T1000 (cell line): ENCODE measurements at places on chromosomes 12 and 14.

GRCh38 chr12:110458756-110459155 is 8.6 kb upstream of the ARPC3 start:
- DNase-seq = no peak

DNA sequence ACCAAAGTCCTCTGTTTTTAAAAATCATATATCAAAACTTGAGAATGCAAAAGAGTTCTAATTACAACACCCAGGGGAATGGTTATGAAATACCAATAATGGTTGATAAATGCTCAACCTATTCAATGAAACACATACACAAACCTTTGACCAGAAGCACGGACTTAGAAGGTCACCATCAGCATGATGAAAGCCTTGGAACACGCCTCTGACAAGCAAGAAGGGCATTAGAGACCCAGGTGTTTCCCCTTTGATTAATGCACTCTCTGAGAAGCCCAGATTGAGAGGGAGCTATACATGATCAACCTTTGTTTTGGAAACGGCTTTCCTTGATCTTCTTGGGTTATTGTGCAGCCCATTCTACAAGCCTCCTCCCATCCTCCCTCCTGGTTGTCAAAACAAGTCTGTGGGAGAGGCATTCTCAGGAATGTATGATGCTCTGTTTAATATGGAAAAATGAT is 69.0 kb downstream of the ZFP36L1 start:
- no peak for DNase-seq

DNA sequence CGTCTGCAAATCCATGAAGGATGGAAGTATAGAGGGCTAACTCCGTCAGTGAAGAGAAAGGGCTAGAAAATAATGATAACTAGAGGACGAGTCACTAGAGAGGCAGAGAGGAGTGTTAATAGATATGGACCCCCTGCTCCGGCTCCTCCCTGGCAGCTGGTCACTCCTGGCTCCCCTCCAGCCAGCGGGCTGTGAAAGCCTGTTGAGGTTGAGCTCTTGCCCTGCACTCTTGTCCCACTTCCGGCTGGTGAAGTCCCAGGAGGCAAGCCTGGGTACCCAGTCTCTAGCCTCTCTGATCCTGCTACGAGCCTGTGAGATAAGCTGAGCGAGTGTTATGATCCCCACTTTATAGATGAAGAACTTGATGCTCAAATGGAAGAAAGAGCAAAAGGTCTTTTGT is 90.3 kb downstream of the RFX4 start:
- no peak for DNase-seq

DNA sequence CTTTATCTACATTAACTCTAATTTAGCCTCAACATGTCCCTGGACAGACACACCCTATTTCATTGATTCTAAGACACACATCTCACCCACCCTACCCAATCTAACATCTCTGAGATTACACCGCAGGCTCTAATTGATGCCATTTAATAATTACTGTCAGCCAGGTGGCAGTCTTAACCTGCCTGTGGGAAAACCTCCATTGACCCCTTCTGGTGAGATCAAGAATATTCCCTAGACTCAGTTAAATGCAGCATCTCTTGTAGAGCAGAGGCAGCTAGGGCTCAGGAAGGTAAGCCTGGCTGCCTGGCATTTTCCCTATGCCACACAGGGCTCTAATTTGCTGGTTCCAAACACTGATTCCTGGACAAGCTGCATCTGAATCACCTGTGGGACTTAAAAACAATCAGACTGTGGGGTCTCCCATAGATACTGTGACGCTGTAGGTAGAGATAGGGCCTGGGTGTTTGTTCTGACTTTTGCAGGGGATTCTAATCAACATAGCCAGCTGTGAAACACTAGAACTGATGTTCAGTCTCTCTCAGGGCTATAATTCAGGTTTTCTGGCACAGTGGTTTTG is 14.3 kb downstream of the MCRS1 start:
- no peak for DNase-seq

DNA sequence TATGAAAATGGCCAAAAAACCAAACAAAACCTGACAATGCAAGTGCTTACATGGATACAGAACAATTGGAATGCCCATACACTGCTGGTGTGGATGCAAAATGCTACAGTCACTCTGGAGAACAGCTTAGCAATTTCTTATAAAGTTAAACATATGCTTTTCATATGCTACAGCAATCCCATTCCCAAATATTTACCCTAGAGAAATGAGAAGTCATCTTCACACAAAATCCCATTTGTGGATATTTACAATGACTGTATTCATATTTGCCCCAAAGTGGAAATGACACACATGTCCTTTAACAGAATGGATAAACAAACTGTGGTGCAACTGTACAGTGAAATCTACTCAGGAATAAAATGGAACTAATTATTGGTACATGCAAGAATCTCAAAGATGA is 20.4 kb downstream of the SAV1 start:
- DNase-seq = no peak

- DNase-seq = peak; percentile 100
Measured at GRCh38 chr12:64739778-64740177, 19.4 kb downstream of the GNS start.

DNA sequence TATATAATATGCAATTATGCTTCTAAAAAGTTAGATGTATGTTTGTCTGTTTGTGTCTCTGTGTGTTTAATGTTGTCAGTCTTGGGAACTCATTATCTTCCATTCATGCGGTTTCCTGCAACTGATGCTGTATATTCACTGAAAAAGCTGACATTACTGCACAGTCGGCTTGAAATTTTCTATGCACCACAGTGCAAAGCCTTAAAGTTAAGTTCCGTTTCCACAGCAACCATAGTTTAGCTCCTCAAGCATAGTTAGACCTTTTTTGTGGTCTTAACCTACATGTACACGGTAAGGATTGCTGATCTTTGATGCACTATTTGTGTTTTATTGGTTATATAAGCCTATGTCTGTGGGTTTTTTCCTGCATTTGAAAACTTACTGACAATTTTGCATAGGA is 309.4 kb downstream of the KCNC2 start:
- no peak for DNase-seq

DNA sequence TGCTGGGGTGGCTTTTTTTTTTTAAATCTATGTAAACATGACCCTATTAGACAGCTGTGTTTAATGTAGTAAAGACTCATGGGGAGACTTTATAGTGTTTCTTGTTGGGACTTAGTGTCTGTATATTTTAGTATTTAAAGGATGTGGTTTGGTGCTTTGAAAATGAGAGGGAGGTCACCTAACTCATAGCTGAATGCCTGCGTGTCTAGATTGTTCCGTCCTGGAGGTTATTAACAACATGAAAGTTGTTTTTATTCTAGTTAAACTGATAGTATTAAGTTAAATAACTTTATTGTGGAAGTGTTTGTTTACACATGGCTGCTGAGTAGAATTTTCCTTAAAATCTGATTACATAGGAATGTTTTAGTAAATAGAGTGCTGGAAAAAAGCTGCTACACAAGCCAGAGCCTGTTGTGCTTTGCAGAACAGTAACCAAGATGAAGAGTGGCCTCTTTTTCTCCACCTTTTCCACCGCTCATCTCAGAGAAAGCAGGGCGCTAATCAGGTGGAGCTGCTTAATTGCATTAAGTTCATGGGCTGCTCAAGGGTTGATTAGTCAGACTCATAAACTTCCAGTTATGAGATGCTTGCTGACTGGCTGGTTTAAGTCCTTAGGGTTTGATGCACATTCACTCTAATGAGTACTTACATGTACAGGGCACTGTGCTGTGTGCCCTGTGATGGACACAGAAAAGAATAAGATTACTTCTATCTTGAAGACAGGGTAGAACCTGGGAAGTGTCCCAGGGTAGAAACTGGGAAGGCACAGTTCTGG is 62.7 kb downstream of the FBXO34 start:
- DNase-seq = no peak

GRCh38 chr12:104951759-104952509 is 6.2 kb downstream of the SLC41A2 start:
- no peak for DNase-seq

DNA sequence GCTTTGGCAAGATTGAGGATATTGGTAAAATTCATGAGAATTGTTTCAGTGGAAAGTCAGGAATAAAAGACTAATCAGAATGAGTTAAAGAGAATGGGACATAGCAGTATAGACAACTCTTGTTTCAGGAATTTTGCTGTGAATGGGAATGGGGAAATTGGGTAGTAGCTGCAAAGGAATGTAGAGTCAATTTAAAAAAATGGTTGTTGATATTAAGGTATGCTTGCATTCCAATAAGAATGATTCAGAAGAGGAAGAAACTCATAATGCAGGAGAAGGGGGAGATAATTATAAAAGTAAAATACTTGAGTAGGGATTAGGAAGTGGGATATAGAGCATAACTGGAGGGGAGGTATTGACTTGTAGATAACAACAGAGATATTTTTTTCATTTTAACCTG is 40.7 kb downstream of the MNAT1 start:
- no peak for DNase-seq

GRCh38 chr14:68268719-68269118 is 449.1 kb downstream of the RAD51B start:
- no peak for DNase-seq

GRCh38 chr14:33812601-33813000 is 138.3 kb downstream of the EGLN3 start:
- no peak for DNase-seq

- no peak for DNase-seq
Measured at GRCh38 chr12:54740882-54741281, 92.7 kb upstream of the DCD start.

DNA sequence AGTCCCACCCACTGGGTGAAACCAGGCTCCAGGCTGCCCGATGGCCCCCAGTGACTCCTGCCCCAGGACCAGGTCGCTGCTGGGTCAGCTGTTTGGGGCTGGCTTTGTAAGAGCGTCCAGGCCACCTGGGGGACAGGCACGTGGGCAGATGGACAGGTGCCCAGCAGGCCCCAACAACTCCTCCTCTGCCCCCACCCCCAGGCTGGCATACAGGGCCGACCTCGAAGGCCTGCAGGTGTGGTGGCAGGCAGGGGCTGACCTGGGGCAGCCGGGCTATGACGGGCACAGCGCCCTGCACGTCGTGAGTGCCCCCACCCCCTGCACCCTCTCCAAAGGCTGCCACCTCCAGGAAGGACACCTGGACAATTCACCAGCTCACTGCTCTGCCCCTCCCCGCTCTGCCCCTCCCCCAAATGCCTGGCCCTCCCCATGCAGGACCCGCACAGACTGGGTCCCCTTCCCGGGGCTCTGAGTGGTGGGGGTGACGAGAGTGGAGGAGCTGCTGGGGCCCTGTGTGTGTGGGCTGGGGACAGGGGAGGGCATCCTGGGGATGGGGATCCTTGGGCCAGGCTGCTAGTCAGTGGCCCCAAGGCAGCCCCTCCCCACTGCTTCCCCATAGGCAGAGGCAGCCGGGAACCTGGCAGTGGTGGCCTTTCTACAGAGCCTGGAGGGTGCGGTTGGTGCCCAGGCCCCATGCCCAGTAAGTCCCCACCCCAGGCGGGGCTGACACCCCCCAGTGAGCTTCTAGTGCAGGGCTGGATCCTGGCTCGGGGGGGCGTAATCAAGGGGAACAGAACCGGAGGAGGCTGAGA is 26.0 kb downstream of the ASPG start:
- no peak for DNase-seq

DNA sequence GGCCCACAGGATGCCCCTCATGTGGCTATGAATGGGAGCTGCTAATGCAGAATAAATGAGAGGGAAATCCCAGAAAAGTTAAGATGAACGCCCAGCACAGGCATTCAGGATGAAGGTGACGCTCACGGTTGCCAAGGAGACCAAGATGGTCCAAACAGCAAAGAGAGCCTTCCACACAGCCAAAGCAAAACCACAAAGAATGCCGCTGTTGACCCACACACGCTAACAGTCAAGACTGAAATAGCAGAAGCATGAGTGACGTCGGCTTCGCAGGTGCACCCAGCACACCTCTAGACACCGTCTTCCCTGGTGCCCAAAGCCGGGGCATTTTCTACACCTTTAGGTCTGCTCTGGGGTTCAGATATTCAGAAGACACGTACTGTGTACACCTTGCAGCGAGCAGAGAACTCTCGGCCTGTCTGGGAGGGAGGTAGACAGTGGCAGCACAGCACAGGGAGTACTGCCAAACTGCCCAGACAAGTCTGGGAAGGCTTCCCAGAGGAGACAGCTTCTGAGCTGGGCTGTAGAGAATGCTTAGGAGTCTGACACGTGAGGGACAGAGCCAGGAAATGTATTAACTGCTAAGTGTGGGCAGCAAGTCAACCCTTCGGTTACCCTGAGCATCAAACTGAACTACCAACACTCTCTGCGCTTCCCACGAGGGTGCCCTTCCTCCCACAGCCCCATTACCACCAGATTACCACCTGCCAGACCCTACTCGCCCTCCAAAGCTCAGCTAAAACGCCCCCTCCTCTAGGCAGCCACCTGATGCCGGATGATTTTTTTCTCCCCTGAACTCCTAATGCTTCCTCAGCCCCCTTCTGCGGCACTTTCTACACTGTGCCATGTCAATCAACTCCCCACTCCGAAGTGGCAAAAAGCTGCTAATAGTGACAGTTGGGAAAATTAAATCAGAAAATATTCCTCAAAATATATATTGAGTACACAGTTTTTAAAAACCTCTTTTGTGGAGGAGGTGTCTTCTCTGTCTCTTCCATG is 50.1 kb downstream of the CCDC88C start:
- DNase-seq = peak; percentile 16

GRCh38 chr12:47967461-47968321 is 4.3 kb downstream of the TMEM106C start:
- no peak for DNase-seq

- no peak for DNase-seq
Measured at GRCh38 chr12:67915335-67915851, 73.9 kb upstream of the IFNG-AS1 start.

- DNase-seq = no peak
Measured at GRCh38 chr12:80858356-80858755, 79.4 kb downstream of the LIN7A start.

GRCh38 chr12:65162609-65163008 is 6.8 kb upstream of the LEMD3 start:
- no peak for DNase-seq

- DNase-seq = no peak
Measured at GRCh38 chr12:109671502-109671901, 42.1 kb upstream of the FAM222A start.

- DNase-seq = no peak
Measured at GRCh38 chr14:90569201-90569600, 172.4 kb downstream of the CALM1 start.

DNA sequence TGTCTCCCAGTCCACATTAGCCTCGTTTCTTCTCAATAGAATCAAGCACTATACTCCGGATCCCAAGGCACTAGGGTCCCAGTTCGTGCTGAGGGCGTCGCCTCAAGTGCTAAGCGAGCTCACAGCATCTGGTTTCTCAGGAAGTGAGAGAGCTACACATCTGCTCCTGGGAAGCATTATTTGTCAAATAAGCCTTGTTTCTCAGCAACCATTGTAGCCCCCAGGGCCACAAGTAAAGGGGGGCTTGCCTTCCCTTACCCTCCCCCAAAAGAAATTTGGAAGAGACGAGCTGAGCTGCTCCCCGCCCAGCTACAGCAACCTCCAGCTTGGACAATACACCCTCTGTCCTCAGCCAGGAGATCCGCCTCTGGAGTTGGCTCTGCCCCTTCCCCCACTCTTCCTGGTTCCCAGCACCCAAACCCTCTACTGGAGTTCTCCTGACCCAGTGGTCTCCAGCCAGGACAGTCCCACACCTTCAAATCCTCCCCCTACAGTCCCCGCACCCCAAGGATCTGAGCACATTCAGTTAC is 5.7 kb upstream of the TNS2 start:
- no peak for DNase-seq
